Kasumi-1 (cell line): ENCODE measurements at places on chromosomes 11 and 22.

DNA sequence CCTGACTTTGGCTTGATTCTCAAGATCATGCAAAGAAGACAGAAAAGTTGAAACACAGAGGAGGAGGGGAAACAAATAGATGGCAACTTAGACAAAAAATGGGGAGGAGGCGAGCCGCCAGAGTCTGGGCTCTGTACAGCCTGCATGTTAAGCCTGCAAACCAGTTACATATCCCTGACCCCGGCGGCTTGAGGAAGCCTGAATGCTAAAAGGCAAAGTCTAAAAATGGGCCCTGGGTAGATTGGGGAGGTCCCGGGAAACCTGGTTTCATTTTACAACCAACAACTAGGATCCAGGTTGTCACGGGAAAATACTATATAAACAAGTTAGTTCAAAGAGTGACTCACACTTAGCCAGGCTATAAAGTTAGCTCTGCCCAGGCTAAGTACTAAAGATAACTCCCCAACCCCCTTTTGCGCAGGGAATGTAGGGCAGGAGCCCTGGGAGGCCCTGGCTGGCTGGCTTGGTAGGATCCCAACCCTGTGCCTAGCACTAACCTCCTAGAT, 18.8 kb upstream of the ZBTB16 start:
- DNase-seq: no peak

GRCh38 chr11:47711816-47712215, 3.4 kb downstream of the AGBL2 start:
- DNase-seq: no peak

GRCh38 chr11:71108013-71108865, 144.1 kb downstream of the SHANK2 start:
- no peak for DNase-seq

GRCh38 chr22:37932821-37933578, 20.4 kb downstream of the C22orf23 start:
- DNase-seq: no peak

DNA sequence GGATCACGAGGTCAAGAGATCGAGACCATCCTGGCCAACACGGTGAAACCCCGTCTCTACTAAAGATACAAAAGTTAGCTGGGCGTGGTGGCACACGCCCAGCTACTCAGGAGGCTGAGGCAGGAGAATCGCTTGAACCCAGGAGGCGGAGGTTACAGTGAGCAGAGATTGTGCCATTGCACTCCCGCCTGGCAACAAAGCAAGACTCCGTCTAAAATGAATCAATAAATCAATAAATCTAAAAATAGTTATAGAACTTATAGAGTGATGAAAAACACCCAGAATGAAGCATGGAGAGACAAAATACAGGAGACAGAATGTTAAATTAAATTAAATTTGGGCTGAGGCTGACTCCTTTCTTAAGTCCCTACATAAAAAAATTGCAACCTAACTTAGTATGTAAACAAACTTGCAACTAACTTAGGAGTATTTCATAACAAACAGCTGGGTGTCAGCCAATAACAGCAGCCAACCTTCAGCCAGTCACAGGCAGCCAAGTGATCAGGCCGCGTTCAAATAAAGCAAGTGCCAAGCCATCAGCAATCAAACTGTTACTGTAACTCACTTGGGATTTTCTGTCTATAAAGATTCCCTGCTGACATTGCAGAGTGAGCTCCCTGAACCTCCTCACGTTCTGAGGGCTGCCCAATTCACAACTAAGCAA, 7.3 kb upstream of the TP53AIP1 start:
- DNase-seq: no peak

DNA sequence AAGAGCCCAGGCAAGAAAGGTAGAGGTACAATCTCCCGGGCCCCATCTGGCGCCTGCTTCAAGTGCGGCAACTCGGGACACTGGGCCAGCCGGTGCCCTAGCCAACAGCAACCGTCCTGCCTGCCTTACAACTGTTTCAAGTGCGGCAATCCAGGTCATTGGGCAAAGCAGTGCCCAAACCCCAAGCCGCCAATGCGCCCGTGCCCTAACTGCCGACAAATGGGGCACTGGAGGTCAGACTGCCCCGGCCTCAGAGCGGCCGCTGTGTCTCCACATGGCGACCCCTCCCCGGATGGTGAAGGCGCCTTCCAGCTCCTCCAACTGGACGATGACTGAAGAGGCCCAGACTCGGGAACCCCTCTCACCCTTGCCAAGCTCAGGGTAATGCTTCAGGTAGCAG, 11.4 kb upstream of the OR56A3 start:
- no peak for DNase-seq

- DNase-seq: no peak
Measured at GRCh38 chr22:39645532-39645931, 75.0 kb downstream of the CACNA1I start.

DNA sequence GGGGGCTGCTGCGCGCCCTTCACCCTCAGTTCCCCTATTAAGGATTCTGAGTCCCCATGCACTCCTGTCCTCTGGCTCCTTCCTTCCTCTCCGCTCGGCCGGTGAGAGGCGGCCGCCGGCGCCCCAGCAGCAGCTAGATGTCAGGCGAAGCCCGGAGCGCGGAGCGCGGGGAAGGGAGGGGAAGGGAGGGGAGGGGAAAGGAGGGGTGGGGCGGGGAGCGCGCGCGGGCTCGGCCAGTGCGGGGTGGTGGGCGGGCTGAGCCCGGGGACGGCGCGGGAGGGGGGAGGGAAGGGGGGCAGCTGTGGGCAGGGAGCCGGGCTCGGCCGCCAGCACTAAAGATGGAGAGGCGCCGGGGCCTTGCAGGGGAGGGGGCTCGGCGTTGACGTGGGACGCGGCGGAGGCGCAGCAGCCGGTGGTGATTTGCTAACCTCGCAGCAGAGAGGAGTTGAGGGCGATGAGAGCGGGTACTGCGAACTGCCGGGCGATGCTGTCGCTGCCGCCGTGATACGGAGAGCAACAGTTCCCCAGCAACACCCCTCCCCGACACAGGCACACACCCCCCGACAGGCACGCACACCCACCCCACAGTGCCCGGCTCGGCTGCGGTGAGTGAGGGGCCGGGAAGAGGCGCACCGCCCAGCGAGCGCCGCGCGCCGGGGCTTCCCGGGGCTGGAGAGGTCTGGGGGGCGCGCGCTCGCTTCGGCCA, at the start of gene ZBTB16:
TSS of gene ZBTB16 (plus strand) at position 434 of the 706 bp plus-strand sequence. CDS start 3,590 bp downstream, outside the sequence.
- peak; percentile 5 for DNase-seq

DNA sequence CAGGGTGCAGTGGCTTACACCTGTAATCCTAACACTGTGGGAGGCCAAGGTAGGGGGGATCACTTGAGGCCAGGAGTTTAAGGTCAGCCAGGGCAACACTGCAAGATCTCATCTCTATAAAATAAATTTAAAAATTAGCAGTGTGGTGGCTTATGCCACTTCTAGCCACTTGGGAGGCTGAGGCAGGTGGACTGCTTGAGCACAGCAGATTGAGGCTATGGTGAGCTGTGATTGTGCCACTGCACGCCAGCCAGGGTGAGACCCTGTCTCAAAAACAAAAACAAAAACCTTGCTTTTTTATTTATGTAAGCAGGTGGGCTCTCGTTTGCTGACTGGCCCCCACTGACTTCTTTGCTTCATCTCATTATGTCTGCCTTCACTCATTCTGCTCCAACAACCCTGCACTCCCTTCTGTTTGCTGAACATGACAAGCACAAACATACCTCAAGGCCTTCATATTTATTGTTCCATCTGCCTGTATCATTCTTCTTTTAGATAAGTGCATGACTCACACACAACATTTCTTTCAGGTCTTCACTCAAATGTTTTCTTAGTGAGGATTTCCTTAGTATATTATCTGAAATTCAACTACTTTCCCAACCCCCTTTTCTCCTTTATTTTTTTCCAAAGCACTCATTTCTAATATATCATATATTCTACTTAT, 32.4 kb upstream of the CLNS1A start:
- DNase-seq: no peak

GRCh38 chr22:23698094-23698493, 7.3 kb downstream of the RGL4 start:
- DNase-seq: peak; percentile 12

- DNase-seq: no peak
Measured at GRCh38 chr22:46346680-46347405, 11.3 kb downstream of the TRMU start.

- no peak for DNase-seq
Measured at GRCh38 chr11:128240546-128240945, 346.8 kb downstream of the ETS1 start.

GRCh38 chr11:110710628-110711381, 1.4 kb downstream of the ARHGAP20 start:
- DNase-seq: no peak

DNA sequence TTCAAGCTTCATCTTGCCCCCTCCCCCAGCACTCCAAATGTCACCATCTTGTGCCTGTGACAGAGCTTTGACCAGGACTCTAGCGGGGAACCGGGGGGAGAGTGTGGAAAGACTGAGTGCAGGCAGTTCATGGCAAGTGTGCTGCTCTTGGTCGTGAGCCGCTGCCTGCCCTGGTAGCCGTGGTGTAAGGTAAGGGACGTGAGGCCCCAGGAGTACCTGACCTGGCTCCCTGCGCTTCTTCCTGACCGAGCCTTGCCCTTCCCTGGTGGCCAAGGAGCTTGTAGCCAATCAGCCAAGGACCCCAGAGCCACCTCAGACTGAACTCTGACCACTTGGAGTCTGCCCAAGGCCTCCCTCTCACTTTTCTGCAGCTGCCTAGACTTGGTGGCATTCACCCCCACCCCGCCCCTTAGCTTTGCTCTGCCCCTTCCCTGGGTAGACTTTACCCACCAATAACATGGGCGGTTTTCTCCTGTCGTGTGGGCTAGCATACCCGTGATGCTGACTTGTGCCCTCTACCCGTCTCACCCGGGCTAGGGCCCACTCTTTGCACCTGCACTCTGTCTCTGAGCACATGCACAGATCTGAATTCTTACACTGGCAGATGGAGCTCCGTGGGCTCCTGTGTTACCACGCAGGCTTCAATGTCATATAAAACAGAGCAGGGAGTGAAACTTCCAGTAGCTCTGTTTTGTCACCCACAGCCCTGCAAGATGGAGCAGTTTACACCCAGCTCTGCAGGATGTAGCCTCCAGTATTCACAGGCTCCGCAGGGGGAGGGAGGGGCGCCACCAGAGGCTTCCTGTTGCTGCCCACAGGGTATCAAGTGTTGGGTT, 1.5 kb downstream of the DGKZ start:
- peak; percentile 43 for DNase-seq

DNA sequence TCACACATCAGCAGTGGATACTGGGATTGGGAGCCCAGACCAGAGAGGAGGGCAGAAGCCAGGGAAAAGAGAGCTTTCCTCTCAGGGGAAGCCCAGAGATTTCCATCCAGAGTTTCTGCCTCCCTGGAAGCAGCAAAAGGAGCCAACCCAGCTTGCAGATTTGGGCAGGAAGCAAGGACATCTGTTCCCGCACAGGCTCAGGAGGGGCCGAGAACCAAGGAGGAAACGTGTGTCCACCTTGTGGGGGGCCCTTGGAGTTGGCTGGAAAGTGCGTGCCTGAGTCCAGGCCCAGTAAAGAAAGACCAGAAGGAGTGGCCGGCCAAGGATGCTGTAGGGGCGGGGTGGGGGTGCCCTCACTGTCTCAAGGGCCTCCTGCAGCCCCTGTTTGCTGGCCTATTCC, 6.0 kb upstream of the NPTXR start:
- no peak for DNase-seq

DNA sequence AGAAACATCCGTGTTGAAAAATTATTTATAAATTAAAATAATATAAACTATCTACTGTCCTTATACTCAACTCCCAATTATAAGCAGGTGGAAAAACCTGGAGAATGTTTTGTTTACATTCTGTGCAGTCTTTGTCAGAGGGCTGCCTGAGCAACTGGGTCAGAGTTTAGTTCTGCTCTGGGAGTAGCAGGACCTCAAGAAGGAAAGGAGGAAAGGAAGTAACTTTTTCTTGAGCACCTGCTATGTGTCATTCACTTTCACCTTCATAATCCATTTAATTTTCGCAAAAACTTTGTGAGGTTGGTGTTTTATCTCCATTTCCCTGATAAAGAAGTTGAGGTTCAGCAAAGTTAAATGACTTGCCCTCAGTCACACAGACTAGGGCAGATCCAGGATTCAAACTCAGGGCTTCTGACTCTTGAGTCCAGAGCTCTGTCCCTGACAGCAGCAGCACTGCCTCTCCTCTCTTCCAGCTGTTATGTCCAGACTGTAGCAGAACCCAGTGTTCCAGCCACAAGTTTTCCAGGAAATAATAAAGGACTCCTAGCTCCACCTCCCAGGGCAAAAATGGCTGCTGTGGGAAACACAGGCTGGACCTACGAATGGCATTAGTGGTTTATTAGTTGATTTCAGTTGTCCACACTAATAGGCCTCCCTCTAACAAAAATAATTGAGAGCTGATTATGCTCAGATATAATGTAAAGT, 6.4 kb downstream of the CD3E start:
- no peak for DNase-seq

- no peak for DNase-seq
Measured at GRCh38 chr11:65863889-65864705, 3.9 kb downstream of the MUS81 start.

DNA sequence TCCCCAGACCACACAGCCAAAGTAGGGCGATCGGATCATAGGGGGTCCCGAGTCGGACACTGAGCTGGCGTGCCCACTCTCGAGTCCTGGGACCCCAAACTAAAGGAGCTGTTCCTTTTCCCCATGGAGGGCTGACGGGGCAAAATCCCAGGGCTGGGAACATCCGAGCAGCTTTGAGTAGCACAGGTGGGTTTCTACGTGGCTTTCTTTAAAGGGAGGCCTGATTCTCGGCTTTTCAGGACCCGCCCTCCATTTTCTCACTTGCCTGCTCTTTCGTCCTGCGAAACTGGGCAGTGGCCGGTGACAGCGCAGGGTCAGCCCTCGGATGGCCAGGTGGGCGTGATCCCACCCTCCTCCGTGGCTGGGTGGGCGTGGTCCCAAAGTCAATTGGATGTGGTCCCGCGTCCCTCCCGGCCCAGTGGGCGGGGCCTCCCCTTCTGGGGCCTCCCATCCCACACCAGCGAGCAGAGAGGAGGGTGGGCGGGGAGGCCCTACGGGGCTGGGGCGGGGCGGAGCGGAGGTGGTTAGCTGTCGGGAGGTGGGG, 17.5 kb upstream of the TXNRD2 start:
- DNase-seq: no peak

DNA sequence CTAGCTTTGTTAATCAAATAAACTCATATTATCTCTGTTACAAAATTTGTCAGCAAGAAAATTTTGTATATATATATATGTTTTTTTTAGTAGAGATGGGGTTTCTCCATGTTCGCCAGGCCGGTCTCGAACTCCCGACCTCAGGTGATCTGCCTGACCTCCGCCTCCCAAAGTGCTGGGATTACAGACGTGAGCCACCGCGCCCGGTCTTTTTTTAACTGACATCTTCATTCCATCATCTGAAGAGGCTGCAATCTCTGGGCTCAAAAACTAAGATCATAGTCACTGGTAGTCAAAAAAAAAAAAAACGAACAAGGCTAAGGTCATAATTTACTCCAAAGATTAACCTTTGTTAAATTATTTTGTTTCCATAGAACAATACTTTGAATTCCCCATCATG, 5.3 kb upstream of the KLHDC7B start:
- DNase-seq: no peak
